ENCODE measurements at places on chromosomes 2 and 18. TPM values are rescaled to one million over a fixed set of nuclear protein-coding genes. Genes with fewer than 3 reads are reported as not detected.

Gene LHCGR
- total RNA-seq: not detected

Gene UGT1A4
- total RNA-seq: not detected

Gene CHRND
- total RNA-seq: not detected

Gene CPO
- not detected for total RNA-seq

Gene TMEFF2
- total RNA-seq: 4.7 TPM

Gene MAL
- total RNA-seq: not detected

Gene LOXL3
- 11.9 TPM for total RNA-seq

All from fibroblast of the aortic adventitia (primary cell).